Stimulated activated CD4-positive, alpha-beta T cell treated with anti-CD3 and anti-CD28 coated beads, Interleukin-2, amount 100 ng/mL, for 4 hours (primary cell): ENCODE measurements at places on chromosomes 13 and 19.

- DNase-seq: no peak
Observed at GRCh38 chr13:72983085-72983768, 75.6 kb upstream of the KLF5 start.

DNA sequence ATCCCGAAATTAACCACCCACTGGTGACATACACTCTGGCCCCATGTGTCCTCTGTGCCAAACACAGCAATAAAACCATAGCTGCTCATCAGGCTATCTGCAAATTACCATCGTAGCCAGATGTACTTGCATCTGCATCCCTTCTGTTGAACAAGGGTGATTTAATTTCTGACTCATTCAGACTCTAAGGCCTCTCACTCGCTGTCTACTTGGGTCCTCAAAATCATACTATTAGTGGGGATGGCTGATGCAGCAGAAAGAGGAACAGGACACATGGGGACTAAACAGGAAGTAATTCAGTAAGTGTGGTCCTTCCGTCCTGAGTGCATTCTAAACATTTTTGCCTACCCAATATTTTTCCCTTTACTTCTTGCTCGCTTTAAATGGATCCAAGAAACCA is 2275.0 kb upstream of the PCDH20 start:
- no peak for DNase-seq

DNA sequence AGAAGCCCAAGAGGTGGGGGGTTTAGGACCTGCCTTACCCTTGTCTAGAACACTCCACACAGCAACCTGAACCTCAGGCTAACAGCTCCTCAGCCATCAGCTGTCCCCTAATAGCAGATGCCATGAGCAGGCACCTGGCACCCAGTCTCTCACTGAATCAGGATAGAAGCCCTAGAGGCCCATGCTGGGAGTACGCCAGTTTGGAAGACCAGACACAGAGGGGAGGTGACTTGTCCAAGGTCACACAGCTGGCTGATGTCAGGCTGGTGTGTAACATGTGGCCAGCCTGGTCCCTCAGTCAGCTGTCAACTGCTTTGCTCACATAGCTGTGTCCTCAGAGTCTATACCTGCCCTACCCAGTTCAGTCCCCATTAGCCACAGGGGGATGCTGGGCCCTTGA is 12.8 kb upstream of the SAMD1 start:
- no peak for DNase-seq

- no peak for DNase-seq
Observed at GRCh38 chr19:30102666-30103065, 160.6 kb downstream of the URI1 start.

DNA sequence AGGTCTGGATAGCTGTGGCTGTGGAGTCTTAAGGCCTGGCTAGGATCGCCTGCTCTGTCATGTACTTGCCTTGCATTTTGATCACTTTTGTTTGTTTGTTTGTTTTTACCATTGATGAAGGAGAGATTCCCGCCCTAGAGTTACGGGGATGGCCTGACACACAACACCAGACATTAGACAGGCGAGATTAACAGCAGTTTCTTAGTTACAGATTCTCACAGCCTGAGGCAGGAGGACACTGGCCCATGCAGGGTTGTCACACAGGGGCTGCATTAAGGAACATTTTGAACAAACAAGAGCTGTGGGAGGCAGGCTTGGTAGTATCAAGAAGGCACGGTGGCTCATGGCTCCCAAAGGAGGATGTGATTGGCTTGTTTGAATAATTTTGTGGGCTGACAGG is 291.8 kb downstream of the HS6ST3 start:
- DNase-seq: no peak

DNA sequence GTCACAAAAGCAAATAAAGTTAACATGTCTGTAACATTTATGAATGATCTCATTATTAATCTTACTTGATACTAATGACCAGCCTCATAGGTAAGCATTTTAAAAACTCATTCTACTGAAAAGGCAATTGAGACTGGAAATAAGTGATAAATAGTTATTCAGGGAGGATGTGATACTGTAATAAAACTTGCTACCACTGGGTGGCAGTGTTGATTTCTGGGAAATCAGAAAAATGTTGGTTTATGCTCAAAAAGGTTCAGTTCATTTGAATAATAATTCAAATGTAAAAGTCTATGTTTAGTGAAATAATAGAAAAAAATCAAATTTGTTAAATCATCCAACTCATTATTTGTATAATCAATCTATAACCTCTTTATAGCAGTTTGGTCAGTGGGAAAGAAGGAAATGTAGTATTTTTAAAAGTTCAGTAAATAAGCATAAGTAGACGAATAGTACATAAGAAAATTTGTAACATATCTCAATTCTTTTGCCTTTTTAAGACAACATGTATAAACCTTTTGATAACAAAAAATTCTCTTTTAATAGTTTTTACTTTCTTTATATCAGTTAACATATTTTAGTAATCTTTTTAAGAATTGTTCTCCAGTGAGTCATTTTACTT is 9.6 kb downstream of the ABHD13 start:
- DNase-seq: no peak

GRCh38 chr19:40620161-40620485 is 19.0 kb downstream of the LTBP4 start:
- no peak for DNase-seq
